ENCODE measurements at places on chromosomes 12 and 14.

DNA sequence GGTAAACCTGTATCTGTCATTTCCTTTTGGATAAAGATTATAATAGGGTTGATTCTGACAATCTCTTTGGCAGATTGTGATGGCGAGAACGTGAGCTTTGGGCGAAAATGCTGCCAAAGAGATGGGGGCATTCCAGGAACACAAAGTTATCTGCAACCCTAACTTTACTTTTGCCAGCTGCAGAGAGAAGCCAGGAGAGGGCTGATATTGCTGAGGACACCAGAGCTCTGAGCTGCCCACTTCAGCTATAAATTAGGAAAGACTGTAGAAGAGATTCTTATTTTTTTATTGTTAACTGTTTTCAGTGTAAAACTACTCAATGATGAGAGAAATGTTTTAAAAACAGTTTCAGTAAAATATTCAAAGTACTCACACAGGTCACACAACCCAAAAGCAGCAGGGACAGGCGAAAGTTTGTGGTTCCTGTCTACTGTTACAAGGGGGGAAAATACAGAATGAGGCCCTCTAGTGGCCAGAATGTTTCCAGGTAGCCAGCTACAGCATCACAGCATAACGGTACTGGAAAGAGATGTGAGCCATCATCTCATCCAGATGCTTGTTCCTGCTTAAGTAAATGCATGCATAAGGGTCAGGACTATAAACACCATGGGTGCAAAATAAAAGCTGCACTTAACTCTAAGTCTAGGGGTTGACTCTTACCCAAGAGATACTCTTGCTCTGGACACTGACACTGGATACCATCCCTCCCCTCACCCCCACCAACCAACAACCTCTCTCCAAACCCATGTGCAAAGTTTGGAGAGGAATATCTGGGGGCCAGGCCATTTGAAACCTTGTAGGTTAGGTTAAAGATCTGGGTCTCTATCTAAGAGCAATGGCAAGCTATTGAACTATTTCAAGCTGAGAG, 498.4 kb downstream of the RMST start:
- DNase-seq, result no peak

- DNase-seq, result no peak
Measured at GRCh38 chr12:127761880-127762279, 505.1 kb upstream of the TMEM132C start.

DNA sequence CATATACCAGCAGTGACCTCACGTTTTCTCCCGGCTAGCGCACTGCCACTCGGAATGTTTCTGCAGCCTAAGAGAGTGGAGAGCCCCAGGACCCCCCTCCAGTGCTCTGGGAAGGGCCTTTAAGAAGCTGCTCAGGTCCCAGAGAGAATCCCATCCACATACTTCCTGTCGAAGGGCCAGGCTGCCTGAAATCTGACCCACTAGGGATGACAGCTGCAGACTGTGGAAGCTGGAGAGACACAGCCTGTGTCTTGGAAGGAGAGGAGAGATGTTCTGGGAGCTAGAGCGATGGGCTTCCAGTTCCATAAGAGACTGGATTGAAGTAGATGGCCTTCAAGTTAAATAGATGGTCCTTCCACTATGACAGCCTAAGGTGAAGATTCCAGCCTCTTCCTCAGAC, 54.4 kb downstream of the IQSEC3 start:
- no peak for DNase-seq

GRCh38 chr12:53472056-53472582, 20.2 kb downstream of the PCBP2 start:
- DNase-seq, result no peak

DNA sequence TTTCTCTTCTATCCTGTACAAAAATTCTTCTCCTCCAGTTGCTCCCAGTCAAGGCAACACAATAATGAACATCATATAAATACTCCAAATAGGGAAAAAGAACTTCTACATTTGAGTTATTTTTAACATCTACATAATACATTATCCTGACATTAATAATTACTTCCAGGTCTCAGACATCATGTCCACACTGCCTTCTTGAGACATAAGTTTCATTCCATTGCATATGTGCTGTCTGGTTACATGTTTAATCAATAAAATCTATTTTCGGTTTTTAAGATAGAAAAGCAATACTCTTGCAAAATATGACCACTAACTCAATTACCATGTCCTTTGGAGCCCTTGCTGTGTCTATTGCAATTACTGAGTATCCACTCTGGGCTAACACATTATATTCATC, 881.9 kb downstream of the GALC start:
- no peak for DNase-seq

Measured in stimulated activated CD8-positive, alpha-beta memory T cell treated with anti-CD3 and anti-CD28 coated beads, Interleukin-2, amount 100 ng/mL, for 1 hour (primary cell).